ENCODE measurements at places on chromosomes 12 and 14.
A peak's percentile ranks its signal among the peaks of the same experiment; 100 is the strongest.

- no peak for DNase-seq
Observed at GRCh38 chr14:104966981-104967385, 11.2 kb downstream of the AHNAK2 start.

DNA sequence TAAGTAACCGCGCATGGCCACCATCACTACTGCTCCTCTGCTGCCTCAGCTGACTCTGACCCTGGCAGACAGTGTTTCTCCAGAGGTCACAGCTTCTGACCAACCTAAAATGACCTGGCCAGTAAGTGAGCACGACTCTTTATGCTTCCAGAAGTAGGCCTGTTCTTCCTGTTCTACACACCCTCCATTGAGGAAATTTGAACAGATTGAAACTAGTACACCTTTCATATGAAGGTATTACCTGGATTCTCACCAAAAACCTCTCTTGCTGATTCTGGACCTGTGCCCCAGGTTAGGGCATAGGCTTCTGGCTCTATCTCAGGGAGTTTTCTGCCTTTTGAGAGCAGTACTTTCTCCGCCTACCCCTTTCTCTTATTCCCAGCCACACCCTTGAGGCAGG lies 178.4 kb upstream of the FRMD6 start:
- no peak for DNase-seq

DNA sequence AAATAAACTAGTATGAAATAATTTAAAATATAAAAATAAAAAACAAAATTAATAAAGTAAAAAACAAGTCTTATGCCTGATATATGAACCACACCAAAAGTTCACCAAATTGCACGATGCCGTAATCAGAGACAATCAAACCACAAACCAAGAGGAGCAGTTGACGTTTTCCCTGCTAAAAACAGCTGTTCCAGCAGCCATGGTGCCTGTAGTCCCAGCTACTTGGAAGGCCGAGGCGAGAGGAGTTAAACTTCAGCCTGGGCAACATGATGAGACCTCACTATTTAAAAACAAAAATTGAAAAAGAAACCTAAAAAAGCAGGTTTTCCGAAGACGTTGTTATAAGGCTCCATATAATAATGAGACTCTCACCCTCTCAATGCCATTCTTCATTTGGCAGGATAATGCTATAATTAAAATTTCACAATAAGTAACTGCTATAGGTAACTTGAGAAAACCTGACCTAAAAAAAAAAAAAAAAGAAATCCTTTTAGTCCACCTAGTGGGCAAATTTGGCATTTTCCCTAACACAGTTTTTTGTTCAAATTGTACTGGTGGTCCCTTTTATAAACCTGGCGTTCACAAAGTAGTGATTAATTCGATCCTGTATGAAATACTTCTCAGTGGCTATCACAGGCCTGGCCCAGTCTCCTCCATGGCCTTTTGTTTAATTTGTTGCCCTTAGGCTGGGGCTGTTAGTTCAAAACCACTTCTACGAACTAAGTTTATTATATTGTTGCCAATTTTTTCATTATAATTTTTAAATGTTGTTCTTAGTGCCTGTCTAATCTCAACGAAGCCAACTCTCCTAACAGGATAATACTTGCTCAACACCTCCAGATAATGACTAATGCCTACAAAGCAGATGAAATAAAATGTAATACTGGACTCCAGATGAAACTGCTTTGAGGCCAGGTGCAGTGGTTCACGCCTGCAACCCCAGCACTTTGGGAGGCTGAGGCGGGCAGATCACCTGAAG lies 62.1 kb downstream of the TNFAIP2 start:
- DNase-seq = no peak

DNA sequence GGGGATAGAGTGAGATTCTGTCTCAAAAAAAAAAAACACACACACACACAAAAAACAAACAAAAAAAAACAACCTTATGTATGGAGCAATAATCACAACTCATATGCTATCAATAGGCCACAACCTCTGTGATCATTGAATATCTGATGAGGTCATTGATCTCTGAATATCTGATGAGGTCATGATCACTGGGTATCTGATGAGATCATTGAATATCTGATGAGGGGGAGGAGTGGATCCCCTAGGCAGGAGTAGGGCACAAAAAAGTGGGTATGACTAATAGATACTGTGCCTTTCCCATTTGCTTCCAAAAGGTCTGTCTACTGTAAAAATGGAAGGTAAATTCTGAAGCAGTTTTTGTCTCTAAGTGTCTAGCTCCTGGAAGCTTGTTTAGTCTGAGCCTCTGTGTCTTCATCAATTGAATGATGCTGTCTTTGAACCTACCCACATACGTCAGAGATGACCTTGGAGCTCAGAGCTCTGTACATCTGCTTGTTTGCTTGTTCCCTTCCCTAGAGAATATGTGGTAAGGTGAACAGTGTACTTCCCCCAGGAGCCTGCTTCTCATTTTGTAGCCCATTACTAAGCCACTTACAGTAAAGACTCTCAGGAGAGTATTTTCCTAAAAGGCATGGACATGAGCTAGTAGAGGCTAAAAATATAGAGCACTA lies 13.6 kb downstream of the PAH start:
- no peak for DNase-seq

- DNase-seq = peak; percentile 89
Observed at GRCh38 chr14:50061664-50062437, 54.5 kb downstream of the VCPKMT start.

DNA sequence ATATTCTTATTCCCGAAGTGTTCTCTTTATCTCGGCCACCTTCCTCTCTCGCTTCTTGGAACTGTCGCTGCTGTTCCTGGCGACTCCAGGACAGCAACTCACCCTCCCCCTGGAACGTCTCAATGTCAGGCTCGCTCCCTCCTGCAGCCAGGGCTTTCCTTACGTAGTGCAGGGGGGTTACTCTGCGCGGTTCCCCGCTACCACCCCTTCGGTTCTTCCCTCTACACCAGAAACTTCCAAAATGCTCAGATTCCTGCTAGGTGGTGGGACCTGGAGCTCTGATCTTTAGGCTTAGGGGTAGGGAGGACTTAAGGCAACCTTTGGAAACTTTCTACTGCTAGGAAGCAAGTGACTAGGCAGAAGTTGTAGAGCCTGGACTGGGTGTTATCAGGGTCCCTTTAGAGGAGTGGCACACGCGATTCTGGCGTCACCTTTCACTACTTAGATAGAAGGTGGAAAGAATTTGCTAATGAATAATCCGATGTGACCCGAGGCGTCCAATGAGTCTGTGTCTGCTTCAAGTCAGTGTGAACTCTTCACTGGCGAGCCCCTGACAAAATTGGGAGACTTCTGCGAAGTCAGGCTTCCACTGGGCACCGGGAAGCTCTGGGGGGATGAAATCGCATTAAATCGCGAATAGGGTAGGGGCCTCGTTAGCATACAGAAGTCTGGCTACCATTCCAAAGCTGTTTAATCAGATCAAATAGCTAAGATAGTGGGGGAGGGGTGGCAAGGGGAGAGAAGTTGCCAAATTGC lies 900 bp upstream of the DPF3 start:
- DNase-seq = no peak

- DNase-seq = no peak
Observed at GRCh38 chr14:72492196-72492595, 401.7 kb downstream of the DPF3 start.

GRCh38 chr12:39574785-39575497 lies 44.7 kb downstream of the ABCD2 start:
- no peak for DNase-seq

GRCh38 chr14:51938137-51938536 lies 51.2 kb upstream of the RTRAF start:
- no peak for DNase-seq

DNA sequence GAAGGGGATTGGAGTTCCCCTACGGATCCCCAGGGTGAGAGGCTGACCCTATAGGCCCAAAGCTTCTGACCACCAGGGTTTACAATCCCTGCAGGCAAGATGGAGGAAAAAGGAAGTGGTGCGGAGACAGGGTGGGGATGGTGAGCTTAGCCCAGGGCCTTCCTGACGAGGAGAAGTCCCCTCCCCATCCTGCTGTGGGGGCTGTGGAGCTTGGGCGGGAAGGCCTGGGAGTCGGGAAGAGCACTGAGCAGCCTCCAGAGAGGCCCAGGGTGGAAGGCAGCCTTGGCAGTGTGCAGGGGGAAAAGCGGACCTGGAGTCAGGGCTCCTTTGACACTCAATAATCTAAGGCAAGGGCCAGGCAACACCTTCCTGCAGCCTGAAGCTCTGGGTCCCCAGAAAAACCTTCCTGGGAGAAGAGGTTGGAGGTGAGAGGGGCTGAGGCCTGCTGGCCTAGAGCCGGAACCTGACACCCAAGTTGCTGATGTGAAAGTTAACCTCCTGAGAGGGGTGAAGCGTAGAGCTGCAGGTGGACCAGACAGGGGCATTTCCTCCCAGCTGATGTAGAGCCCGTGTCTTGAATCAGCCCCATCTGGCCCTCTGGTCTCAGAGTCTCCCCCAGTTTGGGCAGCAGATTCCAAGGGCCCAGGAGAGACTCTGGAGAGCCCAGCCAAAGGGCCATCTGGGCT lies 6.0 kb downstream of the HDAC7 start:
- no peak for DNase-seq

GRCh38 chr12:109284392-109284791 lies 24.7 kb downstream of the FOXN4 start:
- no peak for DNase-seq

GRCh38 chr12:84685379-84685778 lies 227.2 kb downstream of the SLC6A15 start:
- no peak for DNase-seq

GRCh38 chr12:3797531-3798048 lies 44.7 kb upstream of the CRACR2A start:
- no peak for DNase-seq

DNA sequence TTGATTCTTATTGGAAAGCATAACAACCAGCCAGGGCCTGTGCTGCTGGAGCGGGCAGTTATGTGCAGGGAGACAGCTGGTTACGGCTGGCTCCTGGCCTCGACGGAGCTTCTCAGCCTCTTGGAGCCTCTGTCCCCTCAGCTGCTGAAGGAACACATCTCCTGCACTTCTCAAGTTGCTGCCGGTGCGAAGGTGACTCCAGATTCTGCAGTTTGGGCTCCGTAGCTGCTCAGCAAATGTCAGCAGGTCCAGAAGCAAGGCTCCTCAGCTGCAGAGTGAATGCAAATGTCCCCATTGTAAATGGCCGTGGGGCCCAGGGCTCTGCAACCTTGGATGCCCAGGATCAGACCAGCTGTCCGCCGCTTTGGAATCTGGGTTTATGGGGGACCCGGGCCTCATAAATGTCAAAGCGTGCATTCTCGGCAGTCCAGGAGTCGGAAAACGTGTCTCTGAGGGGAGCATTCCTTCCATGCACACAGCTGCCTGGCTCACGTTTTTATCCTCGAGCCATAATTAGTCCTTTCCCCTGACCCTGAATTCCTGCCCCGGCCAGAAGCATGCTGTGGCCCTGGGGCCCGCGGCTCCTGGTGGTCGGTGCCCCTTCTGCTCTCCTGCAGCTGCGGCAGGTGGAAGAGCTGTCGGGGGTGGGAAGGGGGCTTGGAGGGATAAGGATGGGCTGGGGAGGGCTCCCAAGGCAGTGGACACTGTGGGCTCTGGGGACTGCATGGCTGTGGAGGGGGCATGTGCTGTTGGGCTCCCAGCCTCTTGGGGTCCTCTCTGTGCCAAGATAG lies 106.0 kb downstream of the KIF26A start:
- DNase-seq = no peak

DNA sequence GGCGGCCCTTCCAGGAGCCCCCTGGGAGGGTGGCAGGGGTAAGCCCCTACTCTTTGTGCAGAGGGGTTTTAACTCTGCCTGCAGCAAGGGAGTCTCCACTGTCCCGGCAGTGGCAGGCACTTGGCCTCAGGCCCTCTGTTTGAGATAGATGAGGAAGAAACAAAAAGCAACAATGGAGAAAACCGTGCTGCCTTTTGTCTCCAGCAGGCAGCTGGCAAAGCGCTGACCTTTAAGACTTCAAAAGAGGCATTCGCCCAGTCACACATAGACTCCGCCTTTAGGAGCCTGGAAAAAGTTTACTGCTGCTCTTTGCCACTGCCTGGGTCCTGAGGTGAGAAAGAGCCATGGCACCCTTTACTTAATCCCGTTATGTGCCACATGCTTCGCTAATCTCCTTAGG lies 158.2 kb upstream of the NTF3 start:
- no peak for DNase-seq

DNA sequence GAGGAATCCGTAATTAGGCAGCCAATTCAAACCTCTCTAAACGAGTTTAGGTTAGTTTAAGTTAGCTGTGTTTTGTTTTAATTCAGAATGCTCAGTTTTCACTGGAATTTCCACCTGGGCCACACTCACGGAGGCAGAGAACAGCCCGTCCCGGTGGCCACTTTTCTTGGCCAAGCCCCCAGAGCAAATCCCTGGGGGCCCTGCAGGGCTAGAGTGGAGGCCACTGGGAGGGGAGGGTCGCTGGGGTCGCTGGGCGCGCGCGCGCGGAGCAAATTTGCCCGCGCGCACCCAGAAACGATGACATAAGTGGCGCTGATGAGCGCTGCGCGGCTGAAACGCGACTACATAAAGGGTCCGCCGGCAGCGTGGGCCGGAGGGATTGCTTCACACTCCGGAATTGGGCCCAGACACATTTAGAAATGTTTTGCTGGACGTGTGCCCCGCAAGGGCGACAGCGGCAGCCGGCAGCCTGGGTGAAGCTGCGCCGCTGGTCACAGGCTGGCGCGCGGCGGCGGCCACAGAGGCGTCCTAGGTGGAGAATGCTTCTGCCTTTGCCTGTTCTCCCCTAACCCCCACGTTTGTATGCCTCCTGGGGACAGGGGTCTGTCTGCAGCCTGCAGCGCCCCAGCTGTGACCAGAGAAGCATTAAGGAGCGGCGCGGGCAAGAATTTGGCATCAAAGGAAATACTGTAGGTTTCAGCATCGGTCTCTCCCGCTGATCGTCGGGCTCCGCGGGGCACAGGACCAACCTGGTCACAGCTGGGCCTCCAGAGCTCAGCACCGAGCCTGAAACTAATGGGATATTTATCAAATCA lies 37.9 kb upstream of the TBX5 start:
- no peak for DNase-seq

DNA sequence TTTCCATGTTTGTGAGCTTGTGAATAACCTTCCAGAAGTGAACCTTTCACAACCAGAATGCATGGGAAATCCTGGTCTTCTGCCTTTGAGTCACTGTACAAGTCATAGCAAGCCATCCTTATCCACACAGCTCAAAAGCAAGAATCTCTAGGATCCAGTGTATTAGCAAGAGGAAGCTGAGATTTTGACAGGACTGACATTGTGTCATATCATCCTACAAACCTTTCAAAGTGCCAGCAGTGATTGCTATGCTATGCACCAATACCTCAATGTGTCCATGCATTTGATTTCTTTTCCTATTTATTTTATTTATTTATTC lies 13.5 kb upstream of the NRDE2 start:
- DNase-seq = no peak
